ENCODE measurements at places on chromosomes 7 and 10.

DNA sequence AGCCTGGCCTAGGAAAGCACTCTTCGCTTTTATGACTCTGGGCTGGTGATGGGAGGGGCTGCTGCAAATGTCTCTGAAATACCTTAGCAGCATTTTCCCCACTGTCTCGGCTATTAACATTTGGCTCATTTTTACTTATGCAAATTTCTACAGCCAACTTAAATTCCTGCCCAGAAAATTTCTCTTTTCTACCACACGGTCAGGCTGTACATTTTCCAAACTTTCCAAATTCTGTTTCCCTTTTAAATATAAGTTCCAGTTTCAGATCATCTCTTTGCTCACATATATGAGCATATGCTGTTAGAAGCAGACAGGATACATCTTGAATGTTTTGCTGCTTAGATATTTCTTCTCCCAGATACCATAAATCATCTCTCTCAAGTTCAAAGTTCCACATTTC, 332.3 kb downstream of the ADK start:
- DNase-seq = no peak

- DNase-seq = no peak
Observed at GRCh38 chr10:92538231-92538958, 35.5 kb downstream of the IDE start.

GRCh38 chr7:128812514-128813168, 17.6 kb upstream of the FLNC start:
- DNase-seq = no peak

GRCh38 chr7:95056107-95056739, 148.8 kb downstream of the PPP1R9A start:
- no peak for DNase-seq

DNA sequence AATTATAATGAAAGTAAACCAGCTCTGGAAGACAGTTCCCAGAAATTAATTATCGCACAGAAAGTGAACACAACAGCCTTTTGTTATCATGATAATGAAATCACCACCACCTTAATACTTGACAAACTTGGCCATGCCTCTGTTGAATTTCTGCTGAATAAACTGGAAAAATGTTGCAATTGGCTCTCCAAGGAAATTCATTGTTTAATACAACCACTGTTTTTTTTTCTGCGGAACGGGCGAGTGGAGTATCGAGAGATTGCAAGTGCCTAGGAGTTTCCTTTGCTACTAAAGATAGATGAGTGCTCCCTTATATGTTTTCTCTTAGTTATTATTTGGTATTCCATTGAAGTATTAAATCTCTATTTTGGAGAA, 657.0 kb downstream of the SDK1 start:
- DNase-seq = no peak

GRCh38 chr7:152383341-152384234, 52.2 kb downstream of the KMT2C start:
- DNase-seq = no peak

DNA sequence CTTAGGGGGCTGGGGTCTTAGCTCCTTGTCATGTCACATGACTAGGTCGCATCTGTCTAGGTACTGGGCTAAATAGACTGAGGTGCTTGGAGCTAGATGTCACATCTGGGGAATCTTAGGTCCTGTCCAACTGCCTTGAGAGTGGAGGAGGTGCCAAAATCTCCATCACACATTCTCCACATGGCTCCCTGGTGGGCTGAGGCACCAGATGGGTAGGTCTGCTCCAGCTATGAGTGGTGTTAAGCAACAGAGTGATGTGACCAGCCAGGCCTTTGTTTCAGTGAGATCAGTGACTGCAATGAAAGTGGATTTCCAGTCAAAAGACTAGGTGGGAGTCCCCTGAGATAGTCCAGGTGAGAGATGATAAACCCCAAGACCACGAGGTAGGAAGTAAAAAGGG, 251.8 kb downstream of the BMPER start:
- no peak for DNase-seq

- DNase-seq = no peak
Observed at GRCh38 chr7:129047761-129048160, 7.2 kb downstream of the TNPO3 start.
